ENCODE measurements at places on chromosomes 7 and 10.

DNA sequence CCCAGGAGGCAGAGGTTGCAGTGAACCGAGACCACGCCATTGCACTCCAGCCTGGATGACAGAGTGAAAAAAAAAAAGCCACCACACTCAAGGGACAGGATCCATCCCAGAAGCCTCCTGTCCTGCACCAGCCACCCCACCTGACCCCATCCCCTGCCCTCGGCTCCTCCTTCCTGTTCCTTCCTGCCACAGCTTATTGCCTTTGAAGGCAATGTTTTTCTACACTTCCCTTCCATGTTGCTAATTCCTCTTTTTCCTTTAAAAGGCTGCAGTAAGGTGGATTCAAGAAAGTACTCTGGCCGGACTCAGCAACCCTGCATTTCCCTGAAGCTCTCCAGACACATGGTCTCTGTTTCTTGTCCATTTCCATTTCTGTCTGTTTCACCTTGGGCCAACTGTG, 80.9 kb downstream of the FAM171A1 start:
- no peak for DNase-seq

DNA sequence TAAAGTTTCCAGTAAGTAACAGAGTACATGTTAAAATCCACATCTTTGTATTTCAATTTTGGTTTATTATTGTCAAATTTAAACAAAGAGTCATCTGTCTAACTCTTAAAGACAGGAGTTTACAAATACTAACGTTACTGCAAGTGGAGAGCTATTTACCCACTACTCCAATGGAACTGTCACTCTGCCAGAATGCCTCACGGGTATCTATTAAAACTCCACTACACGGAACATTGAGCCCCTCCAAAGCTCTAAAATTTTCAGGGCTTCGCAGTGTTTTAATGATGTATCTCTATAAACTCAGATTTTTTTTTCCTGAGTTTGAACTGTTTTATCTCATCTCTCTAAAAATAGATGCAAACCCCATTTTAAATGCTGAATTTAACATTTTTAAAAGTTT, 388.7 kb upstream of the SEMA3A start:
- DNase-seq, result no peak

DNA sequence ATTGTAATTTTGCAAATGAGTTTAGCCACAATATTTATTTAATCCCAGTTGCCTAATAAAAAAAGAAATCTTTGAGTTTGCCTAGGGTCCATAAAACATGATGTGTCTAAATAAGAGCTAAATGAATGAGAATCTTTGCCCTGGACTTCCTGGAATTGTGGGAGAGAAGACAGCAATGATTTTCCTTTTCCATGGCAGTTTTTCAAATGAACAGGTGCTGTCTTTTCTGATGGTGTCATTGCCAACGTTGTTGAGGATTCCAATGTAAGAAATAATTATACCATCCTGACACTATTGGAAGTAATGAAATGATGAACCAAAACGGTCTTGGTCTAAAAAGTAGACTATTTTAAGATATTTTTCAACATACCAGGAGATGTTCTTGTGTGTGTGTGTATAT, 984.7 kb upstream of the CELF2 start:
- no peak for DNase-seq

DNA sequence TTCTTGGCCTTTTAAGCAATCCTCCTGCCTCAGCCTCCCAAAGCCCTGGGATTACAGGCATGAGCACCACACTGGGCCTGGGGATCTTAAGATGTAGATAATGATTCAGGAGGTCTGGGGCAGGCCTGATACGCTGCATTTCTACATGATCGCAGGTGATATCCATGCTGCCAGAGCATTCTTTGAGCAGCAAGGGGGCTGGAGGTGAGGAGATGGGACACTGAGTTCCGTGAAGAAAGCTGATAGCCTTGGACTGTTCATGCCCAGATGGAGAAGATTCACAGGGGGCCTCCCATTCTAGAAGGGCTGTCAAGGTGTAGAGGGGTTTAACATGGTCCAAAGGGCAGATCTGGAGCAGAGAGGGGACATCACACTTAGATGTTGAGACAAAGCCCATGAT, 480.3 kb downstream of the RPS24 start:
- DNase-seq, result no peak

DNA sequence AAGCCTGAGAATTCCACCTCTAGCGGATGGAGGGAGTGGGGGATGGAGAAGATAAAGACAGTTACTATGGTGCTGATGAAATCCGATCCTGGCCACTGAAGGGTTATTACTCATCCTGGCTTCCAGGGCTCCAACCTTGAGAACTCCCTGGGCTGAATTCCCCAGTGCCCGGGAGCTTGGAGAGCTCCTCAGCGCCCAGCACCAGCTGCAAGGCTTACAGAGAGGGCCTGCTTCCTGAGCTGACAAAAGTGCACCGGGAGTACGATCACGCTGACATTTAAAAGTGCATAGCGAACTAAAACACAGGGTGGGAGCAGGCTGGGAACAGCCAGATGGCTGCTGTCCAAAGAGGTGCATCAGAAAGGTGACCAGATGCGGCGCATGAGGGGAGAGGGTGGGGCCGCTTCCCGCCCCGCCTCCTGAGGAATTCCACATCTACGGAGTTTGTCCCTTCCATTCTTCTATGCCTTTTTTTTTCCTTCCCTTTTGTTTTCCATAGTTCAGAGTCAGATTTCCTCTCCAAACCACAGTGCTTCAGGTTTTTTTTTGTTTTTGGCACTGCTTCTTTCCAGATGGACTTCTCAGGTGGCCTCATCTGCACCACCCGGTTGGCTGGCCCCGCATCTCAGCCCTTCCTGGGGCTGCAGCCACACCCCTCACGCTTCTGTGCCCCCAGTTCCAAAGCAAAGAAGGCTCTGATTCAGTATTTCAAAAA, 62.4 kb upstream of the MKRN1 start:
- DNase-seq, result no peak

DNA sequence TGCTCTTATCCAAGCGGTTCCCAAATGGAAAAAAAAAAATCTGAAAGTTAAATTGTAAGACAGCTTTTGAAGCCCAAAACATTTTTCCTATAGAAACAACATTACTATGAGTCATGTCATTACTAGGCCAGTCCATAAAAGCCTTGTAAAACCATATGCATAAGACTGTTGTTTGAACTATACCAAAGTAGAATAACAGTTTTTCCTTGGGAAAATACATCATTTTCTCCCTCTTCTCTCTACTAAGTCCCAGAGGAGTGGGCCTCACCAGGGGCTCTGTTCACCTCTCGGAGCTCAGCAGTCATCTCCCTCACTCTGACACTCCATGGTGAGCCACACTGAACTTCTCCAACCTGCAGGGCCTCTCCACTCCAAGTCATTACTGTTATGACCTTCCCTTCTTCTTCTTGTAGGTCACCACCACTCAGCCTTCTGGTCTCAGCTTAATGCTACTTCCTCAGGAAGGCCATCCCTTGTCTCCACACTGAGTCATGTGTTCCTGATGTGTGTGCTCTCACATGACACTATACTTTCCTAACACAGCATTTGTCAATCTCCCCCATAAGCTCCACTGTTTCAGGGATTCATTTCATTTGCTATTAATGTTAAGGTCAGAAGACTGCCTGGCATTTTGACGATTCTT, 32.5 kb downstream of the ZNF438 start:
- no peak for DNase-seq

Data from stimulated activated CD8-positive, alpha-beta memory T cell treated with anti-CD3 and anti-CD28 coated beads, Interleukin-15, amount 100 ng/mL, for 48 hours (primary cell).